ENCODE measurements at places on chromosomes 7 and 10.

DNA sequence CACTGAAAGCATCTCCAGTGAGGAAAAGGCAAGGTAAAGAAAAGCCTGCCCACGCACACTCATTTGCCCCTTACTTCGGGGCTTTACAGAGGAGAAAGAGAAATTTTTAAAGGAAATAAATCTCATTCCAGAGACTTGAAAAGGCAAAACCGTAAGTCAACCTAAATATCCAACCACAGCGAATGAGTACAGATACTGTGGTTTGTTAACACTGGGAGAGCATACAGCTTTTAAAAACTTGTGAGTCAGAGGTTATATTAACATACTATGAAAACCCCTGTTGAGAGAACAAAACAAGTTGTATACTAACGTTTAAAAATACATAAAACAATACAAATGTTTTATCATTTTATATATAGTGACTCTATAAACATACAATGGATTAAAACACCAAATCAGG lies 28.6 kb upstream of the ST7 start:
- no peak for DNase-seq

DNA sequence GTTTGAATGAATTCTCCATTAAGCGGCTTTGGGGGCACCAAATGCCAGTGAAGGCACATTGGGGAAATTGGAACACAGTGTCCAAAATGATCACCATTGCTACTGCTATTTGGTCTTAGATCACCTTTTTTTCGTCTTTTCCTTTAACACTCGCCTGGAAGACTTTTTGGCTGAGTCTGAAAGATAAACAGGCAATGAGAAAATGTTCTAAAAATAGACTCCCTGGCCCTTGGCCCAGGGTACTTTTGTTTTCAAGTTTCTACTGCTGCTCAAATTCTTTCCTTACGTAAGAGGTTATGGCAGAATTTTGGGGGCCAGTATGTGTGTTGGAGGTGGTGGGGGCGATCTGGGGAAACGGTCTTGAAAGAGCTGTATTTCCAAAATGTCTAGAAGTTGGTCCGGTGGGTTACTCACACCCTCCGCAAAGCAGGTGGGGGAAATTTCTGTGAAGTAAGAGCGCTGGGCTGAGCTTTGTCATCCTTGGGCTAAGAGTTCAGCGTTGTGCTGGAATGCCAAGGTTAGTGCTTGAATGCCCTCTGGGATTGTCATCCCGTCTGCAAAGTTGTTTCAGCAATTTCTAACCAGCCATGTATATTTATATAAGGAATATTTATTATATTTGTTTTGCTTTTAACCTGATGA lies 1.3 kb upstream of the ITPRIP start:
- DNase-seq = no peak

GRCh38 chr7:37356911-37357636 lies 91.6 kb downstream of the ELMO1 start:
- DNase-seq = no peak

DNA sequence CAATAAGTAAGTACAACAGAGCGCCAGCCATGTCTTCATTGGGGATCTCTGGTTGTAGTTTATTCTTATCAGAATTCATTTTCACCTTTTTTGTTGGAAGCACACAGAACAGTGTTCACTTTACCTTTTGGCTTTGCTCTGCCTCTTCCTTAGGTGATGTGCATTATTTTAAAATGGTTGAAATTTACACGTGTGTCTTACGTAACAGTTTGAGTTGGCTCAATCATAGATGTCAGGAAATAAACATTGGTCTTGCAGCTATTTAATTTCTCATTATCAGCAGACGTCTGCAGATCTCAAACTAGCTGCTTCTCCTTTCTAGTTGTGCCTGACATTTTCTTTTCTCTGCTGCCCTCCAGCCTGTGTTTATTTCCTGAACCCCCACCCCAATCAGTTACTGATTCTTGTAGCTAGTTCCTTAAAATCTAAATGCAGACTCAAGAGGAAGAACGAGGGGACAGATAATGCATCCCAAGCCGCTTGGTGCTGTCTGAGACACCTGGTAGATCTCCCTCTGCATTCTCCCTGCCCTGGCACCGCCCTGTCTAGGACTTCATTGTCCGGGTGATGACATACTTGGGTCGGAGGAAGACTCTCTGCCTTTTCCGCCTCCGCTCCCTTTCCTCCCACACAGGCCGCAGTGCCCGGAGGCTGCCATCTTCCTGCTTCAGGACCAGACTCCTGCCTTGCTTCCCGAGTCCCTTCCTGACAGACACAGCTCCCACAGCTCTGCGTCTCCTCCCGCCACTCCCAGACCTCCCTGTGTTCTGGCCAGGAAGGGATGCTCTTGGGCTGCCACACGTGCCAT lies 108.2 kb downstream of the ANKRD61 start:
- no peak for DNase-seq

DNA sequence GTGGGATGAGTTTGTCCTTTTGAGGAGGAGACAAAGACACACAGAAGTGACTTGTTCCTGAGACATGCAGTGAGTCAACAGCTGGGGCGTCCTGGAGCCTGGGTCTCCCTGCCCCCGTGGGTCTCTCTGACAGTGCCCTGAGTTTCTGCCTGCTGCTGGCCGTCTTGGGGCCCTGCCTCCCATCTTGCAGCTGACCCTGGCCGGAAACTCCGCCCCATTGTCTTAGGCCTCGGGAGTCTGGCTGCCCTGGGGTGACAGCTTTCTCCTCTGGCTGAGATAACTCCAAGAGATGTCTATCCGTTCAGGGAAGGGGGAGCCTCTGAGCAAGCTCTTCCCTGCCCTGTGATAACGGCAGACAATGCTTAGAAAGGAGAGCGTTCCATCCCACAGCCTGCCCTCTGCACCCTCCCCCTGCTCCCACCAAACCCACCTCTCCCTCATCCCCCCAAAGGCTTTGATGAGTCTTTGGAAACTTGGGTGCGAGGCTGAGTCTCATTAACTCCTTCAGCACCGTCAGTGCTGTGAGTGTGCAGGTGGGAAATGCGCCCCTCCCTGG lies 69.5 kb upstream of the PODXL start:
- no peak for DNase-seq

DNA sequence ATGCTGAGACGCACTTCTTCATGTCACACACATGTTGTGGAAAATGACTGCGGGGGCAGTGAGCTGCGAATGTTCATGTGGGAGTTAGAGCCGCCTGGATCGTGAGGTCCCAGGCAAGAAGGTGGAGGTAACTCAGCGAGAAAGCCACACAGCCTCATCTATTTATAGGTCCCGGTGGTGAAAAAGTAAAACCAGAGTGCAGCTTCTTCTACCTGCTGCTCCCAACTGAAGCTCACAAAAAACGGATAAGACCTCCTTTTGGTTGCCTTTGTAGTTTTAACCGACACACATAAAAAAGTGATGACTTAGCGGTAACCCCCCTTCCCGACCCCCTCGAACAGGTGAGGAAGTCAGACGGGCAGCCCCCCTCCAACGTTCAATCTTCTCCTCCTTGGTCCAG lies 276.9 kb downstream of the GATA3 start:
- no peak for DNase-seq

DNA sequence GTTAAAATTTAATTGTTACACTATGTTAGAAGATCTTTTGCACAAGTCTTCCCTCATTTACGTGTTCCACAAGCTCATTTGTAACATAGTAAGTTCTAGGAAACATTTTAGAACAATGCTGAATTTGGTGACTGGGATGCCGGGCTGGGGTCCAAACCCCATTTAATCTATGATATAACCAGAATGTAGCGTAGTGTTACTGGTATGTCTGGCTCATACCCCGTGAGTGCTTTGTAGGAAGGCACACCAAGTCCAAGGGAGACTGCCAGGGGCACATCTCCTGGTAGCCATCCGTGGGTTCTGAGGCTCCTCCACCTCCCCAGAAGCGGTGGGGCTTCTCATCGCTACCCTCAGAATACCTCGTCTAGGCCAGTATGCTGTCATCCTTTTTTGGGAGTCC lies 21.3 kb upstream of the TMEM236 start:
- DNase-seq = no peak

GRCh38 chr7:2373124-2373556 lies 18.5 kb downstream of the EIF3B start:
- DNase-seq = no peak

DNA sequence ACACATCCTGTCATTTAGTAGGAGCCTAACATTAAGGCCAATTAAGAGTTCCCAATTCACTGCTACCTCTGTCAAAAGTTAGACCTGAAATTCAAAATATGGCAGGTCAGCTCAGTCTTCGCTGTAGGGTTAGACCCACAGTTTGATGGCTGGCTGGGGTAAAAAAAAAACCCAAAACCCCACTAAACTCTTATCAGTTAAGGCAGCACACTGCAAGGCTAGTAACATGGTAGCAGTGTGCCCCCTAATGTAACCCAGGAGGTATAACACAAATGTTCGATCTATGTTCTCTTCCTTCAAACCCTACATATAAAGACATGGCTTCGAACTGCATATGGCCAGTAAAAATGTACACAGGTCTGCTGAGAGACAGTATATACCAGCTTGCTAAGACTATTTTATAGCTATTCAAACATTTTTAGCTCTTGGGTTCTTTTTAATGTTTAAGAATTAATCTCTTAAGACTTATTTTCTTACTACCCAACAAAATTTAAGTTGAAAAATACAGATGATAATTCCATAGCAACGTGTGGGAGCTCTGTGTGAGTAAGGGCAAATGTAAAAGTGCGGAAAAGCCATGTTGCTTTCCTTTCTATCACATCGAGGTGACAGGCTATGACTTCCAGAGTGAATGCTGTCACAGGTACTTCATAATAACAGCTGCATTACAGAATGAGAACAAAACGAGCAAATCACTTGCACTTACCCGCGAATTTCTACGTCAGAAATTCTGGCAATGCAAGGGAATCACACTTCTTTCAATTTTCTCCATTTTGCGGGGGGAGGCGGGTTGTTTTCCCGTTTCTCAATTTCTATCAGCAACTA lies 168.4 kb upstream of the IMMP2L start:
- DNase-seq = no peak

DNA sequence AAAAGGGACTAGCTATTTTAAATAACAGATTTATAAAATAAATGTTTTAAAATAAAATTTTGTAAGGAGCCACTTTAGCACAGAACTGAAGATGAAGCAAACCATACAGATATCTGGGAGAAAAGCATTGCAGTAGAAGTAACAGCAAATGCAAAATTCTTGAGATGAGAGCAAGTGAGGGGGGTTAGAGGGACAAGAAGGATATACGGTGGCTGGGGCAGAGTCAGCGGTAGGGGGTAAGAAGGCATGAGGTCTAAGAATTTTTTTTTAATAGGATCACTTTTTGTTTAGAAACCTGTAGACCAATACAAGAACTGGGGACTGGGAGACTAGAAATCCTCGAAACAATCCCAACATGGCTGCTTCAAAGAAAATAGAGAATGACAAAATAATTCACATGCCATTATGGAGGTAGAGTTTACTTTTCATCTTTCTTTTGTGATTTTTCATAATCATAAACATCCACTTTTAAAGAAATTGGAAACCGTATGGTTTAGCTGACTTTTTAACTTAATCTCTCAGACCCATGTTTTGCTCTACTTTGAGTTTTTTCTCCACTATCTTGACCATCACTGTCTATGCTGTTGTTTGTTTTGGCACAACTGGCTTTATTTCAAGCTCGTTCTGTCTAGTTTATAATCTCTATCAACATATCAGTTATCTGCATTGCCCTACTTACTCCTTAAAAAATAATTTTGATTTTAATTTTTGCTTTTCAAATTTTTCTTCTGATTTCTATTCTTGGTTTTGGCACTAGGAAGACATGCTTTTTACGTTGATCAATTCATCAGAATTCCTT lies 73.5 kb downstream of the KMT2C start:
- no peak for DNase-seq

DNA sequence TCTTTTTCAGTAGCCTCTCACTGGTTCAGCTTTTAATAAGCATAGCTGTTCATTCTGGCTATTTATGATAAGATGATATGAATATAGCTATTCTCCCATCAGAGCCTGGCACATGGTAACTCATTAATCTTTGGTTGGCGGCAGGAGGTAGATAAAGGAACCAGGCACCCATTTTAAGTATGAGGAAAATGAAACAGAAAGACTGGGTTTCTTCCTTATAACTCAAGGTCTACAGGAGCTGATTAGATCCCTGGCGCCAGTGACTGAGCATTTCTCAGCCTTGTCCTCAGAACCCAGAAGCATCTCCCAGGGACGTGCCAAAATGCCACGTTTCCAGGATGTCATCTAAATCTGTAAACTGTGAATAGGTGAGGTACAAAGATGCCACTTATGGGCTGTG lies 141.9 kb downstream of the TCF7L2 start:
- no peak for DNase-seq

DNA sequence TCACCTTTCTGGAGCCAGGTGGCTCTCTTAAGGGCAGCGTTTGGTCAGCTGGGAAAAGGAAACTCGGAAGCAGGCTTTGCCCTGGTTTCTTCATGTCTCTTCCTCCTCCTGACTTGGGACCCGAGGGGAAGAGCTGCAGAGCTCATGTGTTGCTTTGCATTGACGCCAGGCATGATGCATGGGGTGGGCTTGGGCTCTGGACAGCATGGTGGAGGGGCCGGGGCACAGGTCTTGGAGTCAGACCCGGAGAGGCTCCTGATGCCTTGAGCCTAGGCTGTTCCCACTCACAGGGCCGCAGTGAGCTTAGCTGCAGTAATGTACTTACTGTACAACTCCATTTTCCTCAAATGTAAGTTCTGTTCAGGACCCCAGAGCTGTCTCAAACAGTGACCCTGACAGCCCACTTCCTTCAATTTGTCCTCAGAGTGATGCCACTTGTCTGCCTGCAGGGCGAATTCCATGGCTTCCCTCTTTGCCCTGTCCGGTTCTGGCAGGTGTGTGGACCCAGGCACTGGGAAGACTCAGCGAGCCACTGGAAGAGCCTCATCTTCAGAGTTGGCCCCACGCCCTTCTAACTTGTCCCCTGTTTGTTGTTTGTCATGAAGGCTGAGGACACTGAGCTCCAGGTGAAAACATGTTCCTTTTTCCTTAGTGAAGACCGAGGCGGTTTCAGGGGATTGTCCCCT lies 50.2 kb downstream of the ZNF467 start:
- no peak for DNase-seq

- DNase-seq = no peak
These were observed 161.4 kb downstream of the RAB11FIP2 start for GRCh38 chr10:117885206-117885829.

DNA sequence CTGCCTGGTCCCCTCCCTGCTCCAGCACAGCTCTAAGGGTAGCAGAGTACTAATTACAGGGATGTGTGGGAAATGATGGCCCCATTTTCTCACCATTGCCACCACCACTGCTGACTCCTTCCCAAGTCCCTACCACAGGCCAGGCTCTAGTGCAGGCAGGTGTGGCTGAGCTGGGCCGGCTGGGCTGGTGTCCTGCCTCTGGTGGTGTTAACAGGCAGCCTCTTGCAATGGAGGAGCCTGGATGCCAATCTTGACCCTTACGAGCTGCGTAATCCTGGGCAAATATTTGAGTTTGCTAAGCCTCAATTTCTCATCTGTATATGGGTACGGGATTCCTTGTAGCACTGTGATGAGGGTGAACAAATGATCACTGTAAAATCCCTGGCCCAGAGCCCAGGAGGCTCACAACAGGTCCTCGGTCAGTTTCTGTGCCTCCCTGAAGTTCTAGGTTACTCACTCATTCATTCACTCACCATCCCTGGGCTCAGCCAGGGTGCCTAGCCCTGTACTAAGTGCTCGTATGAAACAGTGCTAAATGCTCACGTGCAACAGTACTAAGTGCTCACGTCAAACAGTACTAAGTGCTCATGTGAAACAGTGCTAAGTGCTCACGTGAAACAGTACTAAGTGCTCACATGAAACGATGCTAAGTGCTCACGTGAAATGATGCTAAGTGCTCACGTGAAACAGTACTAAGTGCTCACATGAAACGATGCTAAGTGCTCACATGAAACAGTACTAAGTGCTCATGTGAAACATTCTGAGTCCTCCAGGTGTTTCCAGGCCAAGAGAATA lies 2.3 kb upstream of the FZD9 start:
- DNase-seq = no peak

- DNase-seq = no peak
These were observed 566.0 kb downstream of the SUGCT start for GRCh38 chr7:40700653-40701421.

All from CD4-positive, alpha-beta T cell treated with Interleukin-4 for 1 hour (primary cell).